Fibroblast of skin of right quadriceps (primary cell): ENCODE measurements at places on chromosomes 7 and 10.
A peak's percentile ranks its signal among the peaks of the same experiment; 100 is the strongest.

DNA sequence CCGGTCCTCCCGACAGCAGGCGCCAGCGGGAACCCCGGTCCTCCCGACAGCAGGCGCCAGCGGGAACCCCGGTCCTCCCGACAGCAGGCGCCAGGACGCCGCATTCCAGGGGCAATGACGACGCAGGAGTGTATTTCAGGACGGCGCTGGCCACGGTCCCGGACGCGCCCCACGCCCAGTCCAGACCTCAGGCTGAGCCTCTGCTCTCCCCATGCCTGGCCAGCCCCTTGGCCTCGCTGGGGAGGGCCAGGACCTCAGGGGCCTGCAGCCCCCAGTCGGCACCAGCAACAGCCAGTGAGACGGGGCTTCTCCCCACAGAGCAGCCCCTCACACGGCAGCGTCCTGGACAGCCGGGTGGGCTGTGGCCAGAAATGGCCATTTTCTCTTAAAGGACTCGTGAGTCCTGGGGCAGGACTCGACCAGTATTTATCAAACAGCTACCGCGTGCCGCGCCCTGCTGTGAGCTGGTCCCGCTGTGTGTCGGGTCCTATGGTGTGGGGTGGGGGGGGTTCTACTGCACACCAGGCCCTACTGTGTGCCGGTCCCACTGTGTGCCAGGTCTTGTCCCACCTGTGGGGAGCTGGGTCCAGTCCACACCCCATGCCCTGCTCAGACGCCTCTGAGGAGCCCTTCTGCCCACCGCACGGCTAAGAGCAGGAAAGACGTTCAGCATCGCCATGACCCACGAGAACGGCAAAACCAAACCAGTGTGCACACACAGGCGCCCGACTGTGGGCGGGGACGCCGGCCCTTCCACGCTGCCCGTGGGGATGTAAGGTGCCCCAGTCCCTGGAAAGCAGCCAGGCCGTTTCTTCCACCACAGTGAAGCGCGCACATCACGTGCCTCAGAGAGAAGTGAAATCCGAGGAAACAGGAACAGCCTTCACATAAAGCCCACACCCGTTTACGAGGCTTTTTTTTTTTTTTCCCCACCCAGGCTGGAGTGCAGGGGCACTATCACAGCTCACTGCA, 33.3 kb downstream of the GET4 start:
- DNase-seq: peak; percentile 15

DNA sequence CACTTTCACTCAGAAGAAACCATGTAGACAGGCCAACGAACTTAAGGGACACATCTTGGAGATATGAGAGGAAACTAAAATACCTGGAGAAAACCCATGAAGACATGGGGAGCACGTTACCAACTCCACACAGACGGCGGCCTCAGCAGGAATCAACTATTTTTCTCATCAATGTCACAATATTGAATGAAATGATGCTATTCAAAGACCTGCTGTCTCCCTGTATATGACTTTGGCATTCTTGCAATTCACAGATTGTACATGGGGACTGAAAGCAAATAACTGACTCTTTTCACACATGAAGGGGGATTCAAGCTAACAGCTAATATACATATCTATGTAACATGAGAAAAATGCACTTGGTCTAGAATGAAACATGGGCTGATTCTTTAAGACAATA, 869.0 kb downstream of the NXPH1 start:
- DNase-seq: no peak

- DNase-seq: no peak
These were observed 87.5 kb upstream of the ANLN start for GRCh38 chr7:36301914-36302771.

DNA sequence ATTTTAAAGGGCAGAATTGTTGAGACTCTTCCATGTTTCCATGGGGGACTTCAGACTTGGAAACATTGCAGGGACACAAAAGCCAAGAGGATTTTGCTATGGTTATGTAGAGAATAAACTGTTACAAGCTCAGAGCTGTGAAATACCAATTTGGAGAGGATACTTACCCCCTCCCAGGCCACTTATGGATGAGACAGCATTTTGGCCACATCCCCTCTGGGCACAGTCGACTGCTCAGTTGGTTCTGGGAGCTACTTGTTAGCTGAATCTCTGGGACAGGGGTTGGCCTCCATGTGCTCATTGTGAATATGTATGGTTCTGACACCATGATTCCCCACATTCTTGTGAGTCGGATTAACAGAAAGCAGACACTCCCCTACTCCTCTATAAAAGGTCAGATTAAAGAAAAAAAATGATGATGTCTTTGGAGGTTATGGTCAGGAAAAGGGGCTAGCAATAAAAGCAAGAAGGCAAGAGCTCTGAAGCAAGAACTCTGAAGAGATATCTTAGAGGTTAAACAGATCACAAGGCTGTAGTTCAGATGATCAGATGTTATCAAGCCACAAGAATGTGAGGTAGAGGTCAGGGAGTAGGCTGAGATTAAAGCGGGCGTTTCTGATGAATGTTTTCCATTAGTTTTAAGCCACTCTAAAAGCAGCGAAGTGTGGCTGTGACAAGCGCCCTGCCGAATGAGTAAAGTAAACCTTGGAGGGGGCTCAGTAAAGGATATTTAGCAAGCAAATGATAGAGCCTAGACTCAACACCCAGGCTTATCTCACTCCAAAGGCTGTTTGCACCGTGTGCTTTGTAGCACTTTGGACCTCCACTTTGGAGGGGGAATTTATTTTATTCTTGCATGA, 17.2 kb downstream of the STAMBPL1 start:
- DNase-seq: no peak

GRCh38 chr10:4186849-4187540, 402.0 kb upstream of the KLF6 start:
- no peak for DNase-seq

GRCh38 chr10:116470071-116470470, 42.4 kb downstream of the PNLIPRP3 start:
- DNase-seq: no peak

DNA sequence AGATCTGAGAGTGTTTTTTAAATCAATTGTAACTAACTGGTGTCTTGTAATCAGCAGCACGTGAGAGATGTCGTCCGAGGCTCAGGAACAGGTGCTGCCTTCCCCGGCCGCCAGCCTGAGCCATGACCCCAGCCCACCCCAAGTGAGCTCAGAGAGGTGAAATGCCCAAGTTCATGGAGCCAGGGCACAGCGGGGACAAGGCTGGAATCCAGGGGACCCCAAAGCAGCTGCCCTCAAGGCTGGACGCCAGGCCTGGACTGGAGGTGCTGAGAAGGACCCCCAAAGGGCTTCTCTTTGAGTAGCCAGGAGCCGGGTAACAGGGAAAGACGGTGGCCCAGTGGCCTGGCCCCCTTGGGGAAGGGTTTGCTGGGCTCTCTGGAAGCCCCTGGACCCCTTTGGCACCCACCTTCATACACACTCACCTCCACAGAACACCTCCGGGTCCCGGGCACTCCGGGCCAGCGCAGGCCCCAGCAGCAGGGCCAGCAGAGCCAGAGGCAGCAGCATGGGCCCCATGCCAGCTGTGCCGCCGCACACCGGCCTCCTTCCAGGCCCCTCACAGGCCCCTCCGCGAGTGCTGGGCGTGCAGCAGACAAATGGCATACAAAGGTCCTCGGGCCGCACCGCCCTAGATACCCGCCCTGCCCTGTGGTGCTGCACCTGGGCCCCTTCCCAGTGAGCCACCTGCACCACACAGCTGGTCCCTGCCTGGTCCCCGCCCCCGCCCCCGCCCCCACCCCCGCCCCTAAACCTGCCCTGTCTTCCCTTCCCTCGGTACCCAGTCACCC, 24.0 kb upstream of the CNPY1 start:
- DNase-seq: no peak

- DNase-seq: no peak
These were observed 196.7 kb upstream of the MTPN start for GRCh38 chr7:136173874-136174273.
